ENCODE measurements at places on chromosomes 1 and 21.

- DNase-seq = no peak
Observed at GRCh38 chr1:186887203-186887602, 58.5 kb downstream of the PLA2G4A start.

DNA sequence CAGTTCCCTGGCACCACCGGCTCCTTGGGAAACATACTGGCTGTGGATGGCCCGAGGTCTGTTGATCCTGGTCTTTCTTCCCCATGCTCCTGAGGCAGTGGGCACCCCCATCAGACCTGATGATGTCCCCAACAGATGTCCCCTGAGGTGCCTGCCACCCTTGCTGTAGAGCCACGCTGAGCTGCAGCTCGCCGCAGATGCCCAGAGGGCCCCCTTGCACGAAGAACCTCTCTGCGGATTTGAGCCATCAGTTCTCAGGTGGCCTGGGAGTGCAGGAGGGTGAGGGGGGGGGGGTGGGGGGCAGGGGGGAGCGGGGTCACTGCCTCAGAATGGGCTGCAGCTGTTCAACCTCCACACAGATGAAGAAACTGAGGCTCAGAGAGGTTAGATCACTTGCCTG, 60.9 kb downstream of the GLIS1 start:
- no peak for DNase-seq

DNA sequence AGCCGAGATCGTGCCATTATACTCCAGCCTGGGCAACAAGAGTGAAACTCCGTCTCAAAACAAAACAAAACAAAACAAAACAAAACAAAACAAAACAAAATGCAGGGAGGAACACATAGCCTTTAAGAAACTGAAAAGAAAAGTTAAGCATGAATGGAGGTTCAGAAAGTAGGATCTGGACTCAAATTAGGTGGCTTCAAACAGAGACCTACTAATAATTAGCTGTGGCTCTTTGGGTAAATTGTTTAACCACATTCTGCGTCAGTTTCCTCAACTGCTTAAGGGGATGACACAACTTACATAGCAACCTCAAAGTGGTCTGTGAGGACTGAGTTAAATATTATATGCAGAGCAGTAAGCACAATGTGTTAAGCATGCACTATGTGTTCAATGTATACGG, 458.2 kb downstream of the ADGRL2 start:
- DNase-seq = no peak

GRCh38 chr1:38500891-38501290, 358.7 kb downstream of the RRAGC start:
- DNase-seq = no peak

GRCh38 chr1:21670059-21670881, 1.1 kb upstream of the RAP1GAP start:
- no peak for DNase-seq

DNA sequence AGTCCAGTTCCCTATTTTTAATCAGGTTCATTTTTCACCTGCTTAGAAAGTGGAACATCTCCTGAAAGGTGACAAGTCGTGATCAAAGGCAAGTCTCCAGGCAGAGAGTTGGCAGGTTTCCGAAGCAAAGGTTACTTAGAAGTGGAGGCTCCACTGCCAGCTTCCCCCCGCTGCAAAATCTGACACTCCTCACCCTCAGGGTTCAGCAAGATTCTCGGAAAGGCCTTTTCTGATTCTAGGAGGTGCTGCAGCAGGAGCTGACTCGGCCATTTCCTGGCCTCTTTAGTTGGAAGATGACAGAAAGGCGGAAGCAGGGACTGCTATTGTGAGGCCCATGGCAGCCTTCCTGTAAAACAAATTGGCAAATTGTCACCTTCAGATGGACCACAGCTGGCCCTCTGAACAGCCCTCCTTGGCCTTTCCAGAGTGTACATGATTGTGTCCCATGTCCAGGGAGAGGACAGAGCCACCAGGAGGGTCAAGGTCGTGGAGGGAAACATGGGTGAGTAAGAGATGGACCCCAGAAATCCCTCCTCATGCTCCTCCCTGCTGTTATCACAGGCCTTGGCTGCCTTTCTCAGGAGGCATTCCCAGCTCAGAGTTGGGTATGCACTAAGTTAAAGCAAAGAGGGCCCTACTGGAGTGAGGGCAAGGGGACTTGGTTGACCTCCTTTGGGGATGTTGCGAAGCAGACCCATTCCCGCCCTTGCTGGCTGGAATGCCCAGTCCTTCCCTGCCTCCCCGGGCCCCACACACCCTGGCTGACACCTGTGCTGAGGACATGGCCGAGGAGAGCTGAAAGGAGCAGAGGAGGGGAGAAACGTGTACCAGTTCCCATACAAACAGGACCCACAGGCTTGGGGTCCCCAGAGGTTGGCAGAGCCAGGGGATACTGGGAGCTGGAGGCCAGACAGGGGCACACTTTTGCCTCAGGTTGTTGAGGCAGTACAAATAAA, 115.5 kb upstream of the IRF2BP2 start:
- peak; percentile 56 for DNase-seq

GRCh38 chr1:169594391-169594790, 8.1 kb upstream of the F5 start:
- no peak for DNase-seq

DNA sequence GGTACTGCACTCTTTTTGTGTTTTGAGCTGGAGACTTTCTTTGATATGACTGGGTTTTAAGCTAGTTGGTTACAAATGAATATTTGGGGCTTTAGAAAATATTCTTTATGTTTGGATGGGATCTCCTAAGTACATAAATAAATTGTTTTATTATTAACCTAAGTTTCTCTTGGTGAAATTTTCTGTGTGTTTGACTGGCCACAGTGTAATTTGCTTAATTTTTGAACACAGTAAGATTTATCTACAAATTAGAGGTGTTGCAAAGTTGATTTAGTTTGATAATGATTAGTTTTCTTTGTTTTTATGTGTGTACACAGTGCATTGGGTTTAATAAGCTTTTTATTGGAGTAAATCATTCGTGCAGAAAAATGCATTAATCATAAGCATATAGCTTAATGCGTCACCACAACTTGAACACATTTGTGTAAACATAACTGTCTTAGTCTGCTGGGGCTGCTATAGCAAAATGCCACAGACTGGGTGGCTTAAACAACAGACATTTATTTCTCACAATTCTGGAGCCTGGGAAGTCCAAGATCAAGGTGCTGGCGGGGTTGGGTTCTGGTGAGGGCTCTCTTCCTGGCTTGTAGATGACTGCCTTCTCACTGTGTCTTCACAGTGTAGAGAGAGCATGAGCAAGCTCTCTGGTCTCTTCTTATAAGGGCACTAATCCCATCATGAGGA, 17.4 kb upstream of the SLC6A9 start:
- no peak for DNase-seq

DNA sequence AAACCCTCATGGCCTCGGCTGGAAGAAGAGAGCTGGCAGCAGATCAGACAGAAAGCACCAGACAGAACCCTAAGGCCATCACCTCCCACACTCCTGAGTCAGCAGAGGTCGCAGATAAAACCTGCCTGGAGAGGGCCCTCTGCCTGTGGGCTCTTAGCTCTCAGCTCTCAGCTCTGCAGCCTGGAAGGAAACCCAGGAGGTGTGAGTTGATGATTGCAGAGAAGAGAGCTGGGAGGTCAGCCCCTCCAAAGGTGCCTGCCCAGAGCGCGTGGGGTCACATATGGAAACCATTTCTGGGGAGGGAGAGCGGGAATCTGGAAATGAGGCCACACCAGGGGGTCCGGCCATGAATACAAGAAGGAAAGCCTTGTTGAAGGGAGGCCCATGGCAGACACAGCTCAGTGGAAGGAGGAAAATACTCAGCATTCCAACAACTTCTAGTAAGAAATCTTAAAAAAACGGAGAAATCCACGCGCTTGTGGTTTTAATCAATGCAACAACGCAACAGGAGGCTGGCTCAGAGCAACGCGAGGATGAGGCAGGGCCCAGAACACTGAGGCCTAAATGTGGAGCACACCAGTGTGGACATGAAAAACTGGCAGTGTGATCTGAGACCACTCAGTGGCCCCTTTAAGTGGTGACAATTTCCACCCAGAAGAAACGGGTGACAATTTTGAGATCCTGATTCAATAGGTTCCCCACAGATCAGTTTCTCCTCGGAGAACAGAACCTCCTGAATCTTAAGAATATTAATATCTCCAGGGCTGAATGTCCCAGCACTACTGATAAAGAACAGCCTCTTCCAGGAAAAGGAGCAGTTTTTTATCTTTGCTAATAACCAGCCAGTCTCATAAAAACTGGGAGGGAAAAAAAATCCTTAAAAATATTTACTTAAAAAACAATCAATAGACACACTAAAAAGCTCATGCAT, 45.7 kb downstream of the PSMG1 start:
- no peak for DNase-seq

DNA sequence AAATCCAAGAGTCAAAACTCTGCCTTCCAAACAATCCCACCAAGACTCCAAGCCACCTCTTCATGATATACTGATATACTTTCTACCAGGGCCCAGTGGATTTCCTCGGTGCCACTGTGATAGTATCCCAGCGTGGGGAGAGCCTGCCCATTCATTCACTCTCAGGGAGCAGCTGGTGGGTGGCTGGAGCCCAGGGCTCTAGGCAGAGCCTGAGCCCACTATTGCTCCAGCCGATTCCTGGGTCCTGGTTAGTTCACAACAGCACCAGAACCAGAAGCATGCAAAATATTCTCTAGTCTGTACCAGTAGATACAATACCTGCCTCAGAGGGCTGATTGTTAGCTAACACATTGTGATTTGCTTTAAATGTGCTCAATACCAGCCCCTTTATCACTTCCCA, 831 bp downstream of the CSRP1 start:
- DNase-seq = no peak

- DNase-seq = no peak
Observed at GRCh38 chr1:186715887-186716809, 35.9 kb upstream of the PTGS2 start.

DNA sequence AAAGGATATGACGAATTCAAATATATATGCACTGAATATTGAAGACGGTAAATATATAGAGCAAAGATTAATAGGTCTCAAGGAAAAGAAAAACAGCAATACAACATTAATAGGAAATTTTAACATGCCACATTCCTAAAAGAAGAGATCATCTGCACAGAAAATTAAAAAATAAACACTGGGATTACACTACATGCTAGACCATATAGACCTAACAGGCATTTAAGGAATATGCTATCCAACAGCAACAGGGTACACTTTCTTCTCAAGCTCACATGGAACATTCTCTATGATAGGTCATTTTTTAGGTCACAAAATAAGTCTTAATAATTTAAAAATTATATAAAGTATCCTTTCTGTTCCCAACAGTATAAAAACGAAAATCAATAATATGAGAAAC, 1038.3 kb downstream of the KCNT2 start:
- DNase-seq = no peak

DNA sequence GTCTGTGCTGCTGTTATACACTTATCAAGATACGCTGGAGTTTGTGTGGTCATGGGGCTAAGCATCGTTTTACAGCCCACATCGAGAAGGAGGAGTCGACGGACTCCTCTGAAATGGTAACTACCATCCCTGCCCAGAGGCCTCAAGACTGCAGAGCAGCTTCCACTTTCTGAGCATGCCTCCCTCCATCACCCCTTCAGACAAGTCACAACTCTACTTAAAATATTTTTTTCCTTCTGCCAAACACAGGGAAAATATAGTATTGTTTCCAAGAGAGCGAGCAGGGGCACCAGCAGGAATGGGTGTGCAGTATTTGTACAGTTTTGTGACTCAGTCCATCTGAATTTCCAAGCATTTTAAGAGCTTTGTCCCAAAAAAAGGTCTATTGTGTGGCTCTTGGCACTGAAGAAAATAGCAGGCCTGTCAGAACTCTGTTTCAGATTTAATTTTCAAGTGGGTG, 14.1 kb downstream of the EVA1C start:
- DNase-seq = no peak

DNA sequence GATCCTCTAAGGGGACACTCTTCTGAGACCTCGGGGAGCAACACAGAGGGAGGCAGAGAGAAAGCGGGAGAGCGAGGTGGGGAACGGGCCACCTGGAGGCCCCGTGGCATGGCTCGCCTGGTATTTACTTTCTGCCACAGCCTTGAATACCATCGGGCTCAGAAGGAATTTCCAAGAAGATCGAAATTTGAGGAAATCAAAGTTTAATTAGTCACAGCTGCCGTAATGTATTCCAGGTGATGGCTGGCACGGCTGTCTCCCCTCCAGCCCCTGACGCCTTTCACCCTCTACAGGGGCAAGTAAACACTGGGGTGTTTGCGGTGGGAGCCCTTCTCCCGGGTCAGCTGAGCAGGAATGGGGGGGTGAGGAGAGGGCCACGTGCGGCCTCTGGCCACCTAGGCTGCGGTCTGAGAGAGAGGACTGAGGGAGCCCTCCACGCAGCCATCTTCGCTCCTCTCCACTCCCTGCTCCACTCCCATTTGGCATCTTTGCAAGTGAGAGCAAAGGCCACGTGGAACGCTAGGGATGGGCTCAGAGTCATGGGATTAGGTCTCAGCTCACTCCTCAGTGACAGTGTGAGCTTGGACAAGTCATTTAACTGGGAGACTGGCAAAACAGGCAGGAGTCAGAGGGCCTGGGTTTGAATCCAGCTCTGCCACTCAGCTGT, 125.2 kb downstream of the SYF2 start:
- no peak for DNase-seq

- DNase-seq = peak; percentile 96
Observed at GRCh38 chr21:14918527-14918926, 146.3 kb downstream of the NRIP1 start.

DNA sequence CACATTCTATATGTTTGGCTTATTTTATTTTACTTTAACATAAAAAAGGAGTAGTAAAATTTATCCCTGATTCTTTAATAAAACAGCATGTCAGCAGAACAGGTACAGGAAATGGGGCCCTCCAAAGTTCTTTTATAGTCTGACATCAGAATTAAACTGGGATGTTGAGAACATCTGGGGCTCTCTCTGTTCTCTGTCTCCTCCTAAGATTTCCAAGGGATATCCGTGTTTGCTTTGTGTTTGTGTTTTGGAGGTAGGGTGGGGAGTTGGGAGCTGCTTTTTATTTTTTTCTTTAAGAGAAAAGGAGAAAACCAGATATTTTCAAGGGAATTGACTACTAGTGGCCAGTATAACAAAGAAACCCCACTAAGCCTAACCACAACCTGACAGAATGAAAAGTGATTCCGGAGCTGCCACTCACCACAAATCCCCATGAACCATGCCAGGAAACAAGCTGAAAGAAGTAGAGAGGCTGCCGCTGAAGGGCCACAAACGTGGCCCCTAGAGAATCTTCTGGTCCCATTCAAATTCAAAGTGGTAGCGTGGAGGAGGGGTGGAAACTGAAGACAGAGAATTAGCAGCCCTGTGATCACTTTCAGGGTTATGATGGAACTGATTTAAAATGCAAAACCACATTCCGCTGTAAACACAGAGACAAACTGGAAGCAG, 369.6 kb upstream of the ADGRL2 start:
- DNase-seq = no peak

GRCh38 chr1:31381394-31382294, 8.8 kb upstream of the FABP3 start:
- DNase-seq = no peak

GRCh38 chr1:208510192-208510952, 266.2 kb upstream of the PLXNA2 start:
- no peak for DNase-seq

GRCh38 chr1:231721436-231721835, 94.8 kb downstream of the DISC1 start:
- DNase-seq = no peak

GRCh38 chr1:40395190-40396175, 22.0 kb downstream of the SMAP2 start:
- no peak for DNase-seq

GRCh38 chr1:41614818-41615217, 130.3 kb upstream of the EDN2 start:
- DNase-seq = no peak

- DNase-seq = no peak
Observed at GRCh38 chr1:66286307-66286706, 247.6 kb upstream of the SGIP1 start.

GRCh38 chr1:207702317-207702716, 49.5 kb upstream of the CD46 start:
- DNase-seq = no peak

Measured in cerebellar cortex (tissue), 1 donor.